Effector memory CD8-positive, alpha-beta T cell (primary cell): ENCODE measurements at places on chromosomes 13 and 19.

DNA sequence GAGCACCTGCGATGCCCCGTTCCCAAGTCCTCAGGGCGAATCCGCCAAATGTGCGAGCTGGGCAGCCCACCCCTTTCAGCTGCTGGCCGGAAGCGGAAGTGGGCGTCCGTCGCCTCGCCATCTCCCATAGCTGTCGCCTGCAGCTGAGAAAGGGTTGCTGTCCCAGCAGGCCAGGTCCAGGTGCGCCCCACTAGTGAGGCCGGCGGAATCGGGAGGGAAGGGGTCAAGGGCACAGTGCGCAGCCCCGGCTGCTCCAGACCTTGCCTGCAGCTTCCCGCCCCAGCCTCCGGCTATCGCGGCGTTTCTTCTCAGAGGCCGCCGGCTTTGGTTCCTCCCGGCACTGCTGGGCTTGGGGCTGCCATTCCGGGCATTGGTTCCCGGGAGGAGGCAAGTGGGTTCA lies at the start of gene ZNF177:
ZNF177 (plus strand) TSS at position 109 of the 400 bp plus-strand sequence. CDS start 15,299 bp downstream, outside the sequence.
- DNase-seq, result no peak

GRCh38 chr19:17610384-17610783 lies 54.9 kb downstream of the COLGALT1 start:
- DNase-seq, result no peak

DNA sequence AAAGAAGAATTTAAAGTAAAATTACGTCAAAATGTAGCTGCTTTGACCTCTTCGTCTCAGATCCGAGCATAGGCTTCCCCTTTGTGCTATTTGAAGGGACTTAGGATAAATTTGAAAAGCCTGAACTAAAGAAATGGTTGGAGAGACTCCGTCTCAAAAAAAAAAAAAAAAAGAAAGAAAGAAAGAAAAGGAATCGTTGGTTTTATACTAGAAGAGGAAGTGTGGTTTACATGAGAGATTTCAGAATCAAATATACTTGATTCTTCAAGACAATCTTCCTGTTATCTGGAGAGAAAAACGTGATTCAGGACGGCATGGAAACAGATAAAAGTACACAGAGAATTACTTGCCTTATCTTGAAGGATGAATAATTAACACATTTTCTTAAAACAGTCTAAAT lies 474 bp upstream of the ZNF780B start:
- DNase-seq, result no peak

- no peak for DNase-seq
Observed at GRCh38 chr13:101149735-101150384, 266.4 kb downstream of the NALCN start.

- no peak for DNase-seq
Observed at GRCh38 chr13:69857183-69857821, 250.3 kb upstream of the ATXN8OS start.

DNA sequence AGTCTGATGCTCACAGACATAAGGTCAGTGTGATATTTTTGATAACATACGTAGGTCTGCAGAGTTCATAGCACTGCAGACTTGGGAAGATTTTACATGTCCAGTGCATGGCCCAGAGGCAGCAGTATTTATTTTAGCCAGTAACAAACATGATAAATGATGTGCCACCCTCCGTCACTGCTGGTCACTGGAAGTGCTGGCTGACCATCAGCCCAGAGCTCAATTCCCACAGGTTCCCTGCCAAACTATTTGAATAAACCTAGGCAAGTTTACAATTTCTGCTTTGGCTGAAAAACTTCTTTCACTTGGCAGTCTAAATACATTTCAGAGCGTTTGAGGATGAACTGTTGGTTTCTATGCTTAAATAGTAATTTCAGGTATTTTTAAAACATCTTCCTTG lies 135.5 kb upstream of the EDNRB start:
- no peak for DNase-seq

DNA sequence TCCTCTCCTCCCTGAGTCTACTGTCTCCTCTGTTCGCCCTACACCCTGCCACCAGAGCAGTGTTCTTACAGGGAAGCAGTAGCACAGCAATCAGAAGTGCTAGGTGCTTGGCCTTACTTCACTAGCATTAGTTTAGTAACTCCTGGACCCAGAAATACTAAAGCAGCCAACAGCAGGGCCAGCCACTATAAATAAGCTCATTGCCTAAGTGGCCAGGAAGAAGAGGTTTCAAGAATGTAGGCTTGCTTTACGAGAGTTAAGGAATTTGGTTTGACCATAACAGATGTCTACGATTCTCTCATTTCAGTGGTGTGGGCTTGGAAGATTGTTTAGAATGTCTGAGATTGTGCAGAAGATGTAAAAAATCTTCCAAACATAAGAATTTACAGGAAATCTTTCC lies 103.3 kb downstream of the ZAR1L start:
- no peak for DNase-seq

DNA sequence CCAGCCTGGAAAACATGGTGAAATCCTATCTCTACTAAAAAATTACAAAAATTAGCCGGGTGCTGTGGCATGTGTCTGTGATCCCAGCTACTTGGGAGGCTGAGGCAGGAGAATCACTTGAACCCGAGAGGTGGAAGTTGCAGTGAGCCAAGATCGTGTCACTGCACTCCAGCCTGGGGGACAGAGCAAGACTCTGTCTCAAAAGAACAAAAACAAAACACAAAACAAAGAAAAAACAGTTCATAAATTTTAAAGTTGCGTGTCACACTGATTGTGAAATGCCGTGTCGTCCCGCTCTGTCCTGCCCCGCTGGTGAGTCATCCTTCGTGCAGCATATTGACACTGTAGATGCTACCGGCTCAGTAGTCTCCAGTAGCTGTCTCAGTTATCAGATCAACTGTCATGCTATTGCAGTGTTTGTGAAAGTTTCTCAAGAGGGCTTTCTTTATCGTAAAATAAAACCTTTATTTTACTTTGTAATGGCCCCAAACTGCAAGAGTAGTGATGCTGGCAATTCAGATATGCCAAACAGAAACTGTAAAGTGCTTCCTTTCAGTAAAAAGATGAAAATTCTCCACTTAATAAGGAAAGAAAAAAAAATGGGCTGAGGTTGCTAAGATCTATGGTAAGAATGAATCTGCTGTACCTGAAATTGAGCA lies 36.4 kb upstream of the IGFL1 start:
- no peak for DNase-seq

DNA sequence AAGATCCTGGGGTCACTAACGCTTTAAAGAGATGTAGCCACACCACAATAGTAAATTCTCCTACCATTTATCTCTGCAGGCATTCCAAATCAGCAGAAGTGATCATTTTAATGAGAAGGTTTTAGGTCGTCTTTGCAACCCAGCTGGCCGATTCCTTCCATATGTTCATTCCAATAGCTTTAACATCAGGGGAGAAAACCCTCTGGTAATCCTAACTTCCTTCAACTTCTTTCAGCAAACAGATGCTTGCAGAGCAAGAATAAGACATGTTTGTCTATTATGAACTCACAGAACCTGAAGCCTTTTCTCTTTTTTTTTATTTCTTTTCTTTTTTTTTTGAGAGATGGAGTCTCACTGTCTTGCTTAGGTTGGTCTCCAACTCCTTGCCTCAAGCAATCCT lies 498.6 kb upstream of the SLITRK1 start:
- no peak for DNase-seq

- DNase-seq, result no peak
Observed at GRCh38 chr19:45056831-45057230, 18.0 kb downstream of the CLASRP start.

DNA sequence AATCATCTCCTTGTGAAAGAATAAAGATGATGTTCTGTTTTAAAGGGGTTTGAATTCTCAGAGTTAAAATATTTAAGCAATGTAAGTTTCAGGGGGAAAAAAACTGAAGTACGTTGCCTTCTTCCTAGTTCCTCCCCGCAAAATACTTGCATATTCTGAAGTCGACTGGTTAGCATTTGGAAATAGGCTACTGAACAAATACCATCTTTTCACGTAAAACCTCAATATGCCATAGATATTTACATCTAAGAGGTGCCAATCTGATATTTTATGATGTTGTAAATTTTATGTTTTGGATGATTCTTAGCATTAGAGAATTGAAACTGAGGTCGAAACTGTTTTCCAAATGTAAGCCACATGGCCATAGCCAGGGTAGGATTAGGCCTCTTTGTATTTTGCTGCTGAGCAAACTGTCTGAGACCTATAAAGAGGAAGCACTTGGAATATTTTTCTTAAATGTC lies 138.3 kb downstream of the FLT1 start:
- no peak for DNase-seq

DNA sequence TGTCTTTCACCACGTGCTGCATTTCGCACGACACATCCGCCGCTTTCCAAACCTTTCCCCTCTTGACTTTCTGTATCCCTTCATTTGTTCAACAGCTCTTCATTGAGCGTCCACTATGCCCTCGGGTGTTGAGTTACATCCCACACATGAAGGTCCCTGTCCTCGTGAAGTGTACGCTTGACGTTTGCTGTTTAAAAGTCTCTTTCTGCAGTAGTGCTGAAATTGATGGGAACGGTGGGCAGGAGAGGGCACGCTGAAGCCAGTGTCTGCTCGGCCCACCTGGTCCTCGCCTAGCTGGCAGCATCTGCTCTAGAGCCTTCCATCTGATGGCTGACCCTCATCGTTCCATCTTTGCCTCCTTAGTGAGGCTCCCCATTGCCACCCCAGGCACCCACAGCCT lies 55.6 kb upstream of the AMER2 start:
- DNase-seq, result no peak

- no peak for DNase-seq
Observed at GRCh38 chr13:97435323-97435722, 1.4 kb downstream of the RAP2A start.

DNA sequence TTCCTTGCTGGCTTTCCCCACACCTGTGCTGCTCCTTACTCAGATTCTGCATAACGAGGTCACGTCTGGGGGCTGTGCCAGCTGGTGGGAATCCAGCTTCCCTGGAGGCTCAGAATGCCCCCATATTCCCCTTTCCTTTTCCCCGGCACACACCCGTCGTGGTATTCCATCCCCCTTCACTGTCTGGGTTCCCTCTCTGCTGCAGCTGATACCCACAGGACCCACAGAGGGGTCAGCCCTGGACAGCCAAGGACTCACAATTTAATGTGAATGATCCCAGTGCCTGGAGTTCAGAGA lies 4.2 kb upstream of the MYH14 start:
- DNase-seq, result no peak

DNA sequence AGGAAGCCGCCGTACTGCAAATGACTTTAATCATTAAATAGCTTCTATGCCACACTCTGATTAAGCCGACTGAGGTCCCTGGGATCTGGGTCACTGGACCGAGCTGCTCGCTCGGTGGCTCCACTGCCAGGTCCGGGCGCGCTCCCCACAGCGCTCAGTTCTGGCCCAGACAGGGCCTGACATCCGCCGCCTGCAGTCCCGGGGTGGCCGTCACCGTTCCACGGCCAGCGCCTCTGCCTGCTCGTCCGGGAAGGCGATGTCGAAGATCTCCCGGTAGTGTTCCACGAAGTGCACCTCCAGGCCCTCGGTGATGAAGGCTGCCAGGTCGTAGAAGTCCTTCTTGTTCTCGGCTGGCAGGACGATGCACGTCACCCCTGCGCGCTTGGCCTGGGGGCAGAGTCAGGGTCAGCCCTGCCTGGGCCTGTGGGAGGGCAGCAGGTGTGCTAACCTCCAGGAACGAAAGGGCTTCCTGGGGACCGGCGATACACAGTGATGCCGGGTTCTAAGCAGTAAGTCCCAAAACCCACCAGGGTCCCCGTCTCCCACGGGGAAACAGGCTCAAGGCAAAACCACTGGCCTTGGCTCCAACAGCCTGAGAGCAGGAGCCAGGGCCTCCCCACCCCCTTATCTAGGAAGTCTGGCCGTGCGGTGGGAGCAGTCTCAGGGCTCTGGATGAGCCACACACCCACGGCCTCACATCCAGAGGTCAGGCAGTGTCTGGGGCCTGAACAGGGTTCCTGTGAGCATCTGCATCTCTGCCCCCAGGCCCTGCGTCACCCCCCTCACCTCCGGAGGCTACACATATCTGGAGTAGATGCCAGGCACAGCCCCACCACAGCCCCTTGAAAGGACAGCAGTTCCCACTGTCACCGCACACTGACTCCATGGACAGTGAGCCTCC lies 2.0 kb downstream of the RPL36 start:
- no peak for DNase-seq

- DNase-seq, result no peak
Observed at GRCh38 chr13:20968745-20969144, 66.2 kb upstream of the XPO4 start.
